ENCODE measurements at places on chromosomes 7 and 10. TPM values are rescaled to one million over a fixed set of nuclear protein-coding genes. Genes with fewer than 3 reads are reported as not detected.

CYREN gene
- total RNA-seq = 47.4 TPM

ORAI2 gene
- total RNA-seq = 34.5 TPM

- H3K4me3 ChIP-seq = no peak overlapping the region
- no peaks in the 10 kb centered on the region for H3K36me3 ChIP-seq
- no peaks in the 10 kb centered on the region for H3K4me1 ChIP-seq
- no peak overlapping the region for H3K27ac ChIP-seq
Measured at GRCh38 chr7:150901160-150902035, 49.1 kb downstream of the AOC1 start.

GRCh38 chr7:94400643-94401427 lies 6.1 kb downstream of the COL1A2 start:
- peak overlapping the region; percentile 1 for H3K4me3 ChIP-seq
- H3K36me3 ChIP-seq = no peaks in the 10 kb centered on the region
- DNase-seq = no peak
- peak overlapping the region; percentile 58 for H3K27ac ChIP-seq

- no peaks in the 10 kb centered on the region for H3K27me3 ChIP-seq
- peak; percentile 76 for DNase-seq
Measured at GRCh38 chr10:77428691-77429395, 208.8 kb downstream of the KCNMA1 start.

DNA sequence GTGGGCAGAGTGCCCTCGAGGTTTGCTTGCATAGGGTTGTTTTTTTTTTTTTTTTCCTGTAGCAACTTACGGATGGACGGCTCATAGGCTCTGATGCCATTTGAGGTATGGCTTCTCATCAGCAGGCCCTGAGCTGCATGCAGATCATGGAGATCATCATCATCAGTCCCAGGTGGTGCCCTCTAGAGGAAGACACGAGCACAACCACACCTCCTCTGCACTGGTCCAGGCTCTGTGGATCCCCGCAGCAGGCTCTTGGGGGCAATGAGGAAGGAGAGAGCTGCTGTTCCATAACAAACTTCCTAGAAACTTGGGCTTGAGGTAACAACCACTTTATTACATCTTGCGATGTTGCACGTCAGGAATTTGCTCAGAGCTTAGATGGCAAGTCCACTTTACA lies 132.7 kb upstream of the CXCL12 start:
- H3K4me1 ChIP-seq = no peaks in the 10 kb centered on the region
- H3K27me3 ChIP-seq = no peaks in the 10 kb centered on the region
- no peak for DNase-seq
- no peak overlapping the region for H3K4me3 ChIP-seq

ASNS gene
- total RNA-seq = 16.7 TPM

TDRD1 gene
- total RNA-seq = 0.49 TPM

BBIP1 gene
- total RNA-seq = 36.4 TPM

DNA sequence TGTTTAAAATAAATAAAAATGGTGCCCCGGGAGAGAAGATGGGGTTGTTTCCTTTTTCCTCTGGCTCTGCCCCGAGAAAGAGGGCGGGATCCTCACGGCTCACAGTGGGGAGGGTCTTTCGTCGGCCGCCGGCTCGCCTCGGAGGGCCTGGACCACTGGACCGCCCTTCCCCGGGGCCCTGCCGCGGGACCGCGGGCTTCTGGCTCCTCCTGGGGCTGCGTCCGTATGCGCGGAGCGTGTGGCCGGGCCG lies 3.5 kb upstream of the IGF2BP3 start:
- H3K4me1 ChIP-seq = peaks cover 16% of the 10 kb centered on the region
- H3K27ac ChIP-seq = no peak overlapping the region
- H3K4me3 ChIP-seq = no peak overlapping the region
- DNase-seq = no peak
- peaks cover 91% of the 10 kb centered on the region for H3K27me3 ChIP-seq
- no peaks in the 10 kb centered on the region for H3K36me3 ChIP-seq

GRCh38 chr7:86920154-86920553 lies 139.3 kb downstream of the ELAPOR2 start:
- H3K36me3 ChIP-seq = no peaks in the 10 kb centered on the region
- H3K27ac ChIP-seq = no peak overlapping the region
- DNase-seq = no peak
- no peaks in the 10 kb centered on the region for H3K4me1 ChIP-seq

DNA sequence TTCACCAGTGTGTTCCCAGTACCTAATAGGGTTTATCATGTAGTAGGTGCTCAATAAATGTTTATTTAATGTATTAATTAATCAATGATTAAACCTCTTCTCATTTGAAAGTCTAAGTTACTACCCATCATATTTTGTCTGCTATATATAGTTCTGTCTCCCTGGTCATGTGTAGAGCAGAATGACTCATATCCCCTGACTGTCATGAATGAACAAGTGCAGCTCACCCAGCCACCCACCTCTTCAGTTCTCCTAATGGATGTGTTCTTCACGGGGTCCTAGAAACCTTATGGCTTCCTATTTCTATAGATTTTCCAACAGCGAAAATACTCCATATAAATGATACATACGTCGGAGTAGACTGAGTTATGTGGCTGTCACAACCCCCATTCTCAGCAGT lies 64.5 kb downstream of the HIF1AN start:
- no peak overlapping the region for H3K4me3 ChIP-seq
- no peak overlapping the region for H3K27ac ChIP-seq
- DNase-seq = no peak

CDH23 gene
- 56.2 TPM for total RNA-seq

DNA sequence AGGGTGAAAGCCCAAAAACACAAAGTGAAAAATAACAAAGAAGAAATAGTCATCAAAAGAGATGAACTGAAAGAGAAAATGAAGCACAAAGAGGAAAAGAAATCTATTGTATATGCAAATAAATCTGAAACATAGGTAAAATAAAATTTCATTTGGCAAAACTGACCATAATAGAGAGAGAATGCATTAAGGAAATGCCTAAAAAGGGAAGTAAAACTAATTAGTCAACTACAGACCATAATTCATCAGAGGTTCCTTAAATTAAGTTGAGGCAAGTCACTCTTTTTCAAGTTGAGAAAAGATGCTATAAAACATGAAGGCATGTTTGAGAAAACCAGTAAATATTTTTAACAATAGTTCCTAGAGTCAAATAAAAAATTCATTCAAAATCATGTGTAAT lies 233.3 kb downstream of the LRRN3 start:
- no peak for DNase-seq
- H3K4me1 ChIP-seq = no peaks in the 10 kb centered on the region
- no peak overlapping the region for H3K4me3 ChIP-seq
- H3K27me3 ChIP-seq = no peaks in the 10 kb centered on the region
- H3K36me3 ChIP-seq = no peaks in the 10 kb centered on the region

DNA sequence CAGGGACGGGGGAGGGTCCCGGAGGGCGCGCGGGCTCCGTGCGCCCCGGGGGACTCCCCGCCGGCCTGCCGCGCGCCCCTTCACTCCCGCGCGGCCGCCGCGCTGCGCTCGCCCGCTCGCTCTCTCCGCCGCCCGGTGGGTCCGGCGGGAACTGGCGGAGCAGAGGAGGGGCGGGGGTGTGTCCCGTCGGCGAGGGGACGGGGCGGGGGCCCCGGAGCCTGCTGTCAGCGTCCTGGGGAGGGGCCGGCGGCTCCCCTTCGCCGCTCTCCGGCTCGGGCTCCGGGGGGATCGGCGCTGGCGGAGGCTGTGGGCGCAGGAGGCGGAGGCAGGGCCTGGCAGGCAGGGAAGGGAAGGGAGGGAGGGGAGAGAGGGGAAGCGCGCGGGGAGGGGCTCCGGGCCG lies at the start of gene SH3PXD2A:
Gene SH3PXD2A, minus strand, starts transcription at position 153 of the 400 bp plus-strand sequence. CDS start 310 bp downstream, outside the sequence.
- peak within 1 kb of the TSS; percentile 53 for H3K4me3 ChIP-seq
- H3K27me3 ChIP-seq = no peaks in the 10 kb centered on the region

- no peak for DNase-seq
- H3K4me1 ChIP-seq = peaks cover 5% of the 10 kb centered on the region
- H3K27ac ChIP-seq = no peak overlapping the region
- no peaks in the 10 kb centered on the region for H3K36me3 ChIP-seq
Measured at GRCh38 chr7:97008275-97008917, 3.0 kb downstream of the DLX6 start.

GRCh38 chr7:84256571-84256971 lies 62.0 kb upstream of the SEMA3A start:
- no peaks in the 10 kb centered on the region for H3K4me1 ChIP-seq
- no peaks in the 10 kb centered on the region for H3K27me3 ChIP-seq
- no peak overlapping the region for H3K27ac ChIP-seq

SVIL gene
- 316 TPM for total RNA-seq

UCMA gene
- total RNA-seq = 0.69 TPM

RBP4 gene
- 0.90 TPM for total RNA-seq

DNA sequence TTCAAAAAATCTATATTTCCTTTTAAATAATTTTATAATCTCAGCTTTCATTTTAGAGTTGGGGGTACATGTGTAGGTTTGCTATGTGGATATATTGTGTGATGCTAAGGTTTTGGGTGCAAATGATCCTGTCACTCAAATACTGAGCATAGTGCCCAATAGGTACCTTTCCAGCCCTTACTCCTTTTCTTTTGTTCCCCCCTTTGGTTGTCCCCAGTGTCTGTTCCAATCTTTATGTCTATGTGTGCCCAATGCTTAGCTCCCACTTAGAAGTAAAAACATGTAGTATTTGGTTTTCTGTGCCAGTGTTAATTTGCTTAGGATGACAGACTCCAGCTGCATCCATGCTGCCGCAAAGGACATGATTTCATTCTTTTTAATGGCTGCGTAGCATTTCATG lies 103.6 kb downstream of the ZEB1 start:
- H3K4me1 ChIP-seq = peaks cover 6% of the 10 kb centered on the region
- H3K27me3 ChIP-seq = no peaks in the 10 kb centered on the region
- no peak overlapping the region for H3K27ac ChIP-seq
- H3K4me3 ChIP-seq = no peak overlapping the region
- no peaks in the 10 kb centered on the region for H3K36me3 ChIP-seq

- DNase-seq = no peak
- H3K36me3 ChIP-seq = no peaks in the 10 kb centered on the region
- no peaks in the 10 kb centered on the region for H3K27me3 ChIP-seq
- no peaks in the 10 kb centered on the region for H3K4me1 ChIP-seq
Measured at GRCh38 chr7:90701021-90701420, 104.9 kb downstream of the CDK14 start.

CYP3A4 gene
- total RNA-seq = not detected

DNA sequence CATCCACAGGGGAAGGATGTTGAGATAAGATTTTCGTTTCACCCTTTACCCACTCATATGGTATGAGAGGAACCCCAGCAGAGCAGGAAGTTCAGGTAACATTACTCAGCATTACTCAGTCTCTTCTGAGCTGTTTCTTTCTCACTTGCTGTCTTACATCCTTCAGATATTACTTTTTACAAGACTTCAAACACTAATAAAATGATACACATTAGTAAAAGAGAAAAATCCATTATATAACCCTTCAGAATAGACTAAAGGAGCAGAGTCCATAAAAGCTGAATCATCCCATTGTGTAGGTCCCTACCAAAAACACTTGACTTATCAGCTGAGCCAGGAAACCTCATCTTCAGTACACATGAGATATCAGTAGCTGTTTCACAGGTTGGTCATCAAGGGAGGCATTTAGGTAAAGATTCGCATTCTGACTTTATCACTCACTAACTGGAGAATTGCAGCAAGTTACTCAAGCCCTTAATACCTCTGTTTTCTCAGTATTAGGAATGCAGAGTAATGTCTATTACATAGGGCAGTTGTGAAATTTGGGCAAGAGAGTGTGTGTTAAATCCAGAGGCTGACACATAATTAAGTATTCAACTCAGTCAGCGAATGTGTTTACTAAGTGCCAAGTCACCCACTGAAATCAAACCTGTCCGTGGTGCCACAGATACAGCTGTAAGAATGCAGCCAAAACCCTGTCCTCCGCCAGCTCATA lies 44.7 kb downstream of the KLF6 start:
- H3K27ac ChIP-seq = no peak overlapping the region
- no peaks in the 10 kb centered on the region for H3K36me3 ChIP-seq
- no peaks in the 10 kb centered on the region for H3K27me3 ChIP-seq
- no peaks in the 10 kb centered on the region for H3K4me1 ChIP-seq

- H3K4me3 ChIP-seq = no peak overlapping the region
- H3K4me1 ChIP-seq = peaks cover 25% of the 10 kb centered on the region
- no peaks in the 10 kb centered on the region for H3K36me3 ChIP-seq
- peak overlapping the region; percentile 94 for H3K27ac ChIP-seq
Measured at GRCh38 chr10:110818311-110819256, 53.1 kb upstream of the PDCD4 start.

All from uterus (tissue), 4 donors.